Tibial nerve (tissue), 4 donors: ENCODE measurements at places on chromosomes 11 and 22.

DNA sequence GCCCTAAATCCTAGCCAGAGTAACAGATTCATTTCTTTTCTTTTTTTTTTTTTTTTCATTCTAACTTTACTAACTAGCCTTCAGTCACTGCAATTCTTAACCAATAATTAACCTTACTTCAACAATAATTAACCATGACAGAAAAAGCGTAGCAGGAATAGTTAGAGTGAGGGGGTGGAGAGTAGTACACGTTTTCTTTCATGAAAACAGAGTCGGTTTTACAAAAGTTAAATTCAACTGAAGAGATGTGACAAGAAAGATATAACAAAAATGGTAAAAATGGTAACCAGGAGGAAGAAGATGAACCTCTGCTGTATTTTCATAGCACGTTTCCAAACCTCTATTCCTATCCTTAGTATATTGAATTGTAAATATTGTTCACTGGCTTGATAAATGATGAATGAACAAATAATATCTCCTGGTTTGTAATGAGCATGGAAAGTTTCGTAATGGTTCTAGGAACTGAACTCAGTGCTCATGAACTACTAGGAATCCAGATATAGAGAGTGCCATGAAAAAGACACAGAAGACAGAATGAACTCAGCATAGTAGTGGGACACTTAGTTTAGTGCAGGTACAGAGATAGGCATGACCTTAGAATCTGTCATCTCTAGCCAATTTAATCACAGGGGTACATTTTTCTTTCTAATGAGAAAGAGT is 116.5 kb upstream of the ANO5 start:
- DNase-seq, result no peak
- H3K27ac ChIP-seq, result no peak overlapping the region
- no peaks in the 10 kb centered on the region for H3K27me3 ChIP-seq
- no peaks in the 10 kb centered on the region for H3K4me1 ChIP-seq
- H3K36me3 ChIP-seq, result no peaks in the 10 kb centered on the region

DNA sequence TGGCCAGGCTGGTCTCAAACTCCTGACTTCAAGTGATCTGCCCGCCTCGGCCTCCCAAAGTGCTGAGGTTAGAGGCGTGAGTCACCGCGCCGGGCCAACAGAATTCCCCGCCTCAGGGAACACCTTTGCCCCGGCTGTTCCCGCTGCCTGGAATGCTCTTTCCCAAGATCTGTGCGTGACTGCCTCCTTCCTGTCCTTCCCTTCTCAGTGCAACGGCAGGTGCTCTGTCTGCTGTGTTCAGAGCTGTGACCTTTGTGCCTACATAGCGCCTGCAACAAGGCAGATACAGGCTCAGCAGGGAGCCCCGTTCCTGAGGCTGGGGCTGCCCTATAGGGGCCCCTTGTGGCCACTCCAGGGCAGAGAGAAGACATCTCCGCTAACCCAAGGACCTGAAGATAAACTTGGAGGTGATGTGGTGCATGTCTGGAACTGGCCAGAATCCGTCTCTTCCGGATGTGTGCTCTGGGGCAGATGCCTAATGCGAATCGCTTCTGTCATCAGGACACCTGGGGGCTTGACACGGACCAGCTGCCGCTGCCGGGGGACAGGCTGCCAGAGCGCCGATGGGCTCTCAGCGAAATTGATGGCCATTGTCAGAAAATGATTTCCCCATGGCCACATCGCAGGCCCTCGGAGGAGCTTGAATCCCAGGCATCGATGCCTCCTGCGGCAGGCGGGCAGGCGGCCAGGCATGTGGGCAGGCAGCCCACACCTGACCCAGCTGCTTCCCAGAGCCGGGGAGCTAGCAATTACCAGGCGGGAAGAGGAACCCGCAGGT is 43.5 kb upstream of the TCF20 start:
- H3K27ac ChIP-seq, result no peak overlapping the region
- peaks cover 29% of the 10 kb centered on the region for H3K4me1 ChIP-seq
- H3K27me3 ChIP-seq, result peaks cover 9% of the 10 kb centered on the region
- H3K36me3 ChIP-seq, result no peaks in the 10 kb centered on the region
- H3K4me3 ChIP-seq, result no peak overlapping the region

GRCh38 chr22:22907551-22908494 is 20.2 kb downstream of the IGLL5 start:
- DNase-seq, result no peak
- no peaks in the 10 kb centered on the region for H3K27me3 ChIP-seq
- H3K4me1 ChIP-seq, result no peaks in the 10 kb centered on the region
- H3K4me3 ChIP-seq, result no peak overlapping the region

DNA sequence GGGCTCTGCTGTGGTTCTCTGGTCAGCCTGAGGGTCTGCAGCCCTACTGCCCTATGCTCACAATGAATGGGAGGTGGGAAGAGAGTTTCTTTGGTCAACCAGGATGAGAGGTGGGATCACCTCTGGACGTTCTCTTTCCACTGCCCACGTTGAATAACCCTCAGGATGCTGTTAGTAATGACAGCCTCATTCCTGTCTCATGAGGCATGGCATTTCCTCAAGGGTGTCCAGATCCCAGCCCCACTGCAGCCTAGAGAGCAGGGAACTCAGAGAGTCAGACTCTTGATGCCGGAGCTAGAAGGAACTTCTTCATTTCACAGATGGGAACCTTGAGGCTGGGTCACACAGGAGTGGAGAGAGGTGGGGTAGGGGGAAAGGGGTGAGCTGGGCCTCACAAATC is 196.0 kb downstream of the CEP164 start:
- no peaks in the 10 kb centered on the region for H3K4me1 ChIP-seq
- no peak overlapping the region for H3K4me3 ChIP-seq
- DNase-seq, result no peak
- H3K27ac ChIP-seq, result no peak overlapping the region

- H3K27me3 ChIP-seq, result no peaks in the 10 kb centered on the region
- no peaks in the 10 kb centered on the region for H3K4me1 ChIP-seq
- H3K27ac ChIP-seq, result no peak overlapping the region
- no peak for DNase-seq
Measured at GRCh38 chr11:69731110-69731509, 27.3 kb upstream of the FGF19 start.

- DNase-seq, result no peak
- no peaks in the 10 kb centered on the region for H3K4me1 ChIP-seq
- no peaks in the 10 kb centered on the region for H3K36me3 ChIP-seq
- H3K4me3 ChIP-seq, result no peak overlapping the region
Measured at GRCh38 chr11:36724742-36725385, 126.8 kb upstream of the RAG2 start.

DNA sequence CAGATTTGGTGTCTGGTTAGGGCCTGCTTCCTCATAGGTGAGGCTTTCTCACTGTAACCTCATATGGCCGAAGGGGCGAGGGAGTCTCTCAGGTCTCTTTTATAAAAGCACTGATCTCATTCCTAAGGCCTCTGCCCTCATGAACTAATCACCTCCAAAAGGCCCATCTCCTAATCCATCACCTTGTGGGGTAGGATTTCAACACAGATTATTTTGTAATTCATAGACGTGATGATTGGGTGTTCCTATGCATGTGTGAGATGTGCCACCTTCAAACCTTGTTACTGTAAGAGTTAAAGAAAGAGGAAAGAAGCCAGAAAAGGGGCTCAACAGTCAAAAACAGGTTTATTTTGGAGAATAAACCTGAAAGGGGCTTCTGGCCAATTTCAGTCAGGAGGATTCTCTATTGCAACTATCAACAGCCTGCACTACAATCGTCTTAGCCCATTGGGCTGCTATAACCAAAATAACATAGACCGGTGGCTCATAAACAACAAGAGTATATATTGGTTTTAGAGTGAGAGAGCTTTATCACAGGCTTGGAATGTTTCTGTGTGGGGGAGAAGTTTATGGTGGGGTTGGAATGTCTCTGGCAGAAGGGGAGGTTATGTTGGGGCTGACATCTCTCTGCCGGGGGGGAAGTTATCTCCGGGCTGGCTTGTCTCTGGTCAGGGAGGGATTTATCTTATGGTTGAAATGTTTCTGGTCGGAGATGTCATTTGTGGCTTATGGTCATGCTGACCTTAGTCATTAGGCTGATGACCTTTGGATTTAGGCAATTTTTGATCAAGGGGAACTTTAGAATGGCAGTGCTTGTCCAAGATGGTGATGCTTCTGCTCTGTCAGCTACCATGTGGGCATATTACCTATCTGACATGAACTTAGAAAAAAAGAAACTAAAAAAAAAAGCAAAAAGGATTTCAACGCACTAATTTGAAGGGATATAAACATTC is 35.1 kb downstream of the CSF2RB start:
- H3K36me3 ChIP-seq, result no peaks in the 10 kb centered on the region
- no peaks in the 10 kb centered on the region for H3K27me3 ChIP-seq
- H3K27ac ChIP-seq, result no peak overlapping the region
- no peaks in the 10 kb centered on the region for H3K4me1 ChIP-seq

DNA sequence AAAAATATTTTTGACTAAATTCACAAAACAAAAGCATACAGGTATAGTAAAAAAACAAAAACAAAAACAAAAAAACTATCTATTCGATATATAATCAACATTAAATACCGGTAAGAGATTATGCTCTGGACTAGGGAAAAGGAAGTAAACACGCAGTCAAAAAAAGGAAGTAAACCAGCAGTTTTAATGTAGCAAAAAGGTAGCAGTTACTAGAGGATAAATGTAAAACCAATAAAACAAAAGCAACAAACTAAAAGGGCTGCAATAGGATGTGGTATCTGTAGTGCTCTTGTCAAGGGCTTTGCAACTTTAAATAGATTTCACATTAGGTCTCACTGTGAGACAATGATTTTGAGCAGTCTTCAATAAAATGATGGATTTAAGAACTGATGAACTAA is 2.4 kb downstream of the TRIM22 start:
- H3K36me3 ChIP-seq, result no peaks in the 10 kb centered on the region
- H3K27ac ChIP-seq, result peak overlapping the region; percentile 88
- no peak for DNase-seq
- H3K4me3 ChIP-seq, result no peak overlapping the region
- H3K4me1 ChIP-seq, result peaks cover 21% of the 10 kb centered on the region
- H3K27me3 ChIP-seq, result no peaks in the 10 kb centered on the region

DNA sequence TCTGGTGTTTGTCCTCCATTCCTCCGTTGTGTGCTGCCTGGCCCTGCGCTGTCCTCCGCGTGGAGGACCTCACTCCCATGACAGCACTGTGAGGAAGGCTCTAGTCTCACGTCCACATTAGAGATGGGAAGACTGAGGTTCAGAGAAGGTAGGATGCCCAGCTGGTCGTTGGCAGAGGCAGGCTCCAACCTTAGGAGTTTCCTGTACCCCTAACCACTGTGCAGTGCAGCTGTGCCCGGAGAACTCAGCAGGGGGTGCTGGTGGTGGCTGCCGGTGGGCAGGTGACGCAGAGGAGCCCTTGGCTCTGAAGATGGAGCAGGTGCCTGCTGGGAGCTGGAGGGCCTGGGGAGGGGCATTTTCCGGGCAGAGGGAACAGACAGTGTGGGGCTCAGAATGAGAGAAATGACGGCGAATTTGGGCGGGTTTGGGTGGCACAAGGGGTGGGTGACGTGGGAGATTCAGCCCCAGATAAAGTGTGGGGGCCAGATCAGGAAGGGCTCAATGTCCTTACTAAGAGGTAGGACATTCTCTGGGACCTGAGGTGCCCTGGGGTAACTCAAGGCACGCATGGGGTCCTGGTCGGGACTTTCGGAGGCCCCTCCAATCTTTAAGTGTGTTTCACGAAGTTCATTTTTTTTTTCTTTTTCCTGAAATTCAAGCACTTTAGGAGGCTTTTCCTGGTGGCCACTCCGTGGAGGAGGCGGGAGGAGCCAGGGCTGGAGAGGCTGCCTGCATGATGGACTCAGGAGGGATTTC is 535.0 kb downstream of the TBC1D22A start:
- no peaks in the 10 kb centered on the region for H3K4me1 ChIP-seq
- no peak overlapping the region for H3K4me3 ChIP-seq
- H3K27me3 ChIP-seq, result no peaks in the 10 kb centered on the region

- H3K36me3 ChIP-seq, result no peaks in the 10 kb centered on the region
- no peak overlapping the region for H3K4me3 ChIP-seq
- no peak for DNase-seq
Measured at GRCh38 chr11:114082415-114082748, 22.9 kb downstream of the ZBTB16 start.

DNA sequence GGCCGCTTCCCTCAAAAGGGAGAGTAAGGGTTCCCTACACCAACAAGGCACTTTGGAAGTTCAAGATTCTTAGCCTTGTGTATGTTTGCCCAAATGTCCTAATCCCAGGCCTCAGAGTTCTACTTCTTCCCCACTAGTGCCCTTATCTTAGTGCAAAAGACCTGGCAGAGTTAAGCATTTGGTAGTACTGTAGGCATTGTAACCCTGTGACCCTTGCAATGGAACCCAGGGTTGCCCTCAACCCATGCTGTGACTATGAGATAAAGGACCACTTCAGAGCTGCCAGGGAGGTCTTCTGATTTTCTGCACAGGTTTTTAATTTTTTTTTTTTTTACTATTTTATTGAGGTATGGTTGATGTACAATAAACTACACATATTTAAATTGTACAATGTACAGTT is 65.1 kb downstream of the C11orf65 start:
- H3K4me1 ChIP-seq, result no peaks in the 10 kb centered on the region
- no peak for DNase-seq
- no peak overlapping the region for H3K4me3 ChIP-seq
- no peaks in the 10 kb centered on the region for H3K27me3 ChIP-seq
- no peak overlapping the region for H3K27ac ChIP-seq

DNA sequence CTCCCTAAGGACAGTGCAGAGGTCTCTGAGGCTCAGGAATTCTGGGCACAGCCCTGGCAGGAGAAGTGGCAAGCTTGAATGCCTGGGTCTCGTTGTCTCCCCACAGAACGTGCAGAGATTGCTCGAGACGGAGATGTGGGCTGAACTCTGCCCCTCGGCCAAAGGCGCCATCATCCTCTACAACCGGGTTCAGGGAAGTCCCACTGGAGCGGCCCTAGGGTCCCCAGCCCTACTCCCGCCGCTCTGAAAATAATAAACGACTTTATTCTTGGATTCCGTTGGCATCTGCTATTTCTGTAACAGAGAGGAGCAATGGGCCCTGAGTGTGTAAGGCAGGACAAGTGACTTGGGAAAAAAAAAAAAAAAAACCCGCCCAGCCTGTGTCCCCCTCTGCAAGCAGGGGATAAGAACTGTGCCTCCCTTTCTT is 591 bp upstream of the DNAJC4 start:
- no peak for DNase-seq
- no peaks in the 10 kb centered on the region for H3K27me3 ChIP-seq
- H3K4me3 ChIP-seq, result peak overlapping the region; percentile 79
- H3K4me1 ChIP-seq, result no peaks in the 10 kb centered on the region
- H3K36me3 ChIP-seq, result no peaks in the 10 kb centered on the region

DNA sequence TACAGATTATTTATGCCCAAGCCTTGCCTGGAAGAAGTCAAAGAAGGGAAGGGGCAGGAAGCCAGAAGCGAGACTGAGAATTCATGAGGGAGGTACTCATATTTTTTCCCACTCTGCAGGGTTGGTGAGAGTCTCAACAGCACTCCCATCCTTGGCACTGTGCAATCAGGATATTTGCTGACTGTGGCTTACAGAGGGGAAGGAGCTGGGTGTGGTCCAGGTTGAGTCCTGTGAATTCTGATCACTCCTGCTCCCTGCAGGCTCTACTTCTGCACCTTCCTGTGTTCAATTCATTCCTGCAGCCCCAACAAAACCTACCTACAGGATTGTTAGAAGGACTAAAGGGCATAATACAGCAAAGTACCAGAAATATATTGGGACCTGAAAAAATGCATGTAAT is 530.5 kb downstream of the INSC start:
- DNase-seq, result no peak
- H3K4me1 ChIP-seq, result peaks cover 10% of the 10 kb centered on the region
- H3K36me3 ChIP-seq, result no peaks in the 10 kb centered on the region
- H3K4me3 ChIP-seq, result no peak overlapping the region
- H3K27me3 ChIP-seq, result no peaks in the 10 kb centered on the region
- no peak overlapping the region for H3K27ac ChIP-seq

GRCh38 chr11:77884186-77884828 is 63.4 kb downstream of the AAMDC start:
- no peak overlapping the region for H3K27ac ChIP-seq
- DNase-seq, result no peak
- no peaks in the 10 kb centered on the region for H3K4me1 ChIP-seq
- no peaks in the 10 kb centered on the region for H3K27me3 ChIP-seq
